AG10803 (cell line): ENCODE measurements at places on chromosomes 12 and 14.

DNA sequence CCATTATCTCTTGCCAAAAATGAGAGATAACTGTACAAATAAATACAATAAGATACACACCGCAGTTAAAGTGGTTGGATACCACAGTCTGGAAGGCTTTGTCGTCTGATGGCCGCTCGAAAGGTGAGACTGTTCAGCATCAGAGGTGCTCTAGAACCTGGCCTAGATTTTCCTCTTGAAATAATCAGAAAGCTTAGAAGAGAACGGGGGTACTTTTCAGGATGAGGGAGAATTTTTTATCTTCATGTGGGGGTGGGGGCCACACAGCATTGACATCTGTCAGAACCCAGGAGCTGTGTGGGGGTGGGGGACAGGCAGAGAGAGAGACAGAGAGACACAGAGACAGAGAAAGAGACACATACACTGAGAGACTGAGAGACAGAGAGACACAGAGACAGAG, 90.5 kb downstream of the GALNT9 start:
- DNase-seq: no peak

DNA sequence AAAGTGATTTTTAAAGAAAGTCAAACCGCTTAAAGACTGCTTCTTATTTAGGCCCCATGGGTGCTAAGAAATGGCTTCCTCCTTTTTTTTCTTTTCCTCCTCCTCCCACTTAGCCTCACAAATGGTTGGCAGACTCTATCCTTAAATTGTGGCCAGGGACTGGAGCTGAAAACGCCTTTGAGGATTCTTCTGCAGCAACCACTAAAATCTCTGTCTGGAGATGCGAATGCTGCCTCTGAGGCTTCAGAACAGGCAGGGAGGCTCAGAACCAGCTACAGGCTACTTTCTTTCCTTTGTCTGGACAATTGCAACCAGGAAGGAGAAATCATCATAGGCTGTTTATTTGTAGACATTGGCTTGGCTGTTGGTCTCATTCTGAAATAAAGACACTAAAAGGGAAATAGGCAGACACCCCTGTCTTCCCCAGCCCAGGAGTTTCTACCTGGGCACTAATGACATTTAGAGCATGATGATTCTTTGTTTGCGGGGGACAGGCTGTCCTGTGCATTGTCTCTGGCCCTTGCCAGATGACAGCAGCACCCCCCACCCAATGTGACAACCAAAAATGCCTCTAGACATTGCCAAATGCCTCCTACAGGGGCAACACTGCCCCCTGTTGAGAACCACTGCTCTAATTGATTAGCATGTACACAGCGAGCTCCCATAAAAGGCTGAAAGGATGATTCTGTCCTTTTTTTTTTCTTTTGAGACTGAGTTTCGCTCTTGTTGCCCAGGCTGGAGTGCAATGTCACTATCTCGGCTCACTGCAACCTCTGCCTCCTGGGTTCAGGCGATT, 50.3 kb downstream of the MAP1LC3B2 start:
- peak; percentile 28 for DNase-seq

DNA sequence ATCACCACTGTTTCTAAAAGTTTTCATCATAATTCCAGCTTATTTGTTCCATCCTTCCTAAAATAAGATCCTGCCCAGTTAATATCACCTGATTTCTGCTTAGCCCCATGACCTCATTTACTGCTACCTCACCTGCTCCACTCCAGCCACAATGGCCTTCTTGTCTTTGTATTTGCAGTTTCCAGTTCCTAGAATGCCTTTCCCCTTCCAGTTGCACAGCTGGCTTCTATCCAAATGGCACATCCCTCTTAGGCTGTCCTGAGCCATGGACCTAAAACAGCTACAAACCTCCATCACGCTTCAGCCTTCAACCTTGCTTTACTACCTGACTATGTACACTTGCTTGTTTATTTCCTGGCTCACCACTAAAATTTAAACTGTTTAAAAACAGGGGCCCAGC, 6.5 kb upstream of the LGMN start:
- DNase-seq: no peak

DNA sequence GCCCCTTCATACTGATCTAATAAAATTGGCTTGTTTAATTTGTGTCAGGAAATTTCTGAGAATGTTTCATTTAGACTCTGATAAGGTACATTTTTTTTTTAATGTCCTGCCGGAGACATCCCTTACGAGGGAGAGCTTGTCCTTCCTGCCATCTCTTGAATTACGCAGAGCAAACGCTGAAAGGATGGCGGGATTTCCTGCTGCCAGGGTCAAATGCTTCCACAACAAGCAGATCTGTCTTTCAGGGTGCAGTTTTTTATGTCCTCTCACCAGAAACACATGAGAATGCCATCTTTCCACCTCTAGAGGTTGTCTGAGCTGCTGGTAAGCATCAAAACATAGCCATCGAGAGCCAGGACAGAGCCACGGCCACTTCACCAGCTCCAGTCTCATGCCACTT, 126.8 kb upstream of the ARHGAP5 start:
- no peak for DNase-seq

- no peak for DNase-seq
These were observed 84.8 kb downstream of the FBXL14 start for GRCh38 chr12:1509413-1510052.

DNA sequence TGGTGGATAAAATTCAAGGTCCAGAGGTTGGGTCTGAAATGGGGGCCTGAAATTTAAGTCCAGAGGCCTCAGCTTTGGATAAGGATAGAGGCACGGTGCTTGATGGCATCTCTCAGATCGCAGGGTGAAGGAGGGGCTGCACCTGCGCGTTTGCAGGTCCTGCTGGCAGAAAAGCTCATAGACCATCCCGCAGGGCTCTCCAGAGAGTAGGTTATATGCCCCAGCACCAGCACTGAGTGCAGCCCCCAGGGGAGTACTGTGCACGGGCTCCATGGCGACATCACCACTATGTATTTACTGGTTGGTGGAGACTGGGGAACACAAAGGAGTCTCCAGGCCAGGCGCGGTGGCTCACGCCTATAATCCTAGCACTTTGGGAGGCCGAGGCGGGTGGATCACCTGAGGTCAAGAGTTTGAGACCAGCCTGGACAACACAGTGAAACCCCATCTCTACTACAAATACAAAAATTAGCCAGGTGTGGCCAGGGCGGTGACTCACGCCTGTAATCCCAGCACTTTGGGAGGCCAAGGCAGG, 4.3 kb upstream of the CD63 start:
- DNase-seq: no peak

DNA sequence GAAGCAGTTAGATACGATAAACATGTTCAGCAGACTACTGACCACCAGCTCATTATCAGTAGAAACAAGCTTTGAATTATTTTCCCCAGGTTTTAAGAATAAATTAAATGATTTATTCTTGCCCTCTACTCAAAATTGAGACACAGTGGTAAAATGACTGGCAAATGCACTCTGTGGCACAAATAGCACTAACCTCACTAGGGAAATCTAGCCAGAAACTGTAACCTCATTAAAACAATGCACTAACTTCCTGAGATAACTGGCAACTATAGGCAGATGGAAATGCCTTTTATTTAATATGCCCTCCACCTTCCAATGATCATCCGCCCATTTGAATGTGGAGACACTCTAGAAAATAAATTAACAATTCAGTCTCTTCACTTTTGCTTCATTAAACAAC, 33.2 kb downstream of the CPNE8 start:
- DNase-seq: no peak

DNA sequence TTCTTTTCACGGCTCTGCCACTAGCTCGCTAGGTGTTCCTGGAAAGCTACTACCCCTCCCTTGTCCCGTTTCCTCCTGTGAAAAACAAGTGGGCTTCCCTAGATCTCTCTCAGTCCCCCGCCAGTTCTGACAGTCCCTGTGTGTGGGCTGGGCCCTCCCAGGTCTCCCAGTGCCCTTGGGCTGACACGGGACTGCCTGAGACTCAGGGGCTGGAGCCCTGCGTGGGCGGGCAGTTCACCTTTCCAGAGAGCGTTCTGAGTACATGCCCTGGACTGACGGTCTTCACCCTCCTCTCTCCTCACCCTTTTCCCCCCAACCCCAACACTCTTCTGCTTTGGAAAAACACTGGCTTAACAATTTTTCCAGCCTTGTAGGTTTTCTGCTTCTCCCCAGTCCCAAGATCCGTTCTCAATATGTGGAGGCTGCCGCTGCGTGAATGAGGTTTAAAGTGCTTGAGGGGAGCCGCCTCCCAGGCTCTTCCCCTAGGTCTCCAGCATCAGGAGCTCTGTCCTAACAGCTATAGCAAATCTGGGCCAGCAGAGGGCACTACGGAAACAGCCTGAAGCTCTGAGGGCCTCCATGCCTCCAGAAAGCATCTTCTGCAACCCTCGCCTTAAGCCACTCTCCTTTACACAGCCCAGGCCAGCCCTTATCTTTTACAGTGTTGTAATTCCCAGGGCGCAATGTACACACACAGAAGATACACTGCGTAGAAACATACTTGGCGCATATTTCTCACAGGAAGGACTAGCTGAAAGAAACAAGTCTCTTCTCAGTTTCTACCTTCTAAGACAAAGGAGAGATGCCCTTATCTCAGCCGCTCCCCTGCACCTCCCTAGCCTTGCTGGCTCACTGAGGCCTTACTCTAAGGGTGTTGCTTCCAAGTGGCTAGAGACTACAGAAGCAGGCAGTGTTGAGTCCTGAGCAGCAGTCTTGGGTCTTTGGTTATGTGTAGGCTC, 10.4 kb upstream of the DCD start:
- DNase-seq: peak; percentile 15

GRCh38 chr14:103734081-103734888, 18.7 kb downstream of the ZFYVE21 start:
- DNase-seq: no peak

DNA sequence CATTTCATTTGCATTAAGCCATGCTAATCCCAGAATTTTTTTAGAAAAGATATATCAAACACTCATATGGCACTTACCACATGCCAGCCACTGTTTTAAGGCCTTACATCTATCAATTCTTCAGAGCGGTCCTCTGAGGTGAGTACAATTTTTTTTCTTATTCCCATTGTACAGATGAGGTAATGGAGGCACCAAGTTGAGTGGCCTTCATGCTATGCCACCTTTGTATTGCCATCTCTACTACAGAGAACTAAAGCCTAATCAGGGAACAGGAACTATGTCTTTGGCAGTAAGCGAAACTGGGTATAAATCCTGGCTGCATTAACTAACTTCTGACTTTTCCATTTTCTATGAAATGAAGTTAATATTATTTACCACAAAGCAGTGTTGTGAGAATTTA, 27.1 kb downstream of the SLC38A4 start:
- DNase-seq: no peak

DNA sequence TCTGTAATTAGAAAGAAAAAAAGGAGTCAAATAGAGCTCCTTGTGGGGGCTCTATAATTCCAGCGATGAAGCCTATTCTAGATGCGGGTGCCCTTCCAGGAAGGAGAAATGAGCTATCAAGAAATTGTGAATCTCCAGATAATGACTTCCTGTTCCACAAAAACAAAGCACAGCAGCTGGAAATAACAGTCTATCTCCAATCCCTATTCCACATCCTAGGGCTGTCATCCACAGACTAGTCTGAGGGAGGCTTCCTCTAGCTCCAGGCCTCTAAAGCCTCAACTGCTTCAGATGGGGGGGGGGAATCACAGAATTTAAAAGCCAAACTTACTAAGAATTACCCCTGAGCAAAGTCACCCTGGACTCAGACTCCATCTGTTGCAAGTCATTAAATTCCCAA, 77.4 kb upstream of the GTF2A1 start:
- DNase-seq: no peak

GRCh38 chr14:38721822-38722431, 381.1 kb downstream of the SEC23A start:
- DNase-seq: peak; percentile 48

DNA sequence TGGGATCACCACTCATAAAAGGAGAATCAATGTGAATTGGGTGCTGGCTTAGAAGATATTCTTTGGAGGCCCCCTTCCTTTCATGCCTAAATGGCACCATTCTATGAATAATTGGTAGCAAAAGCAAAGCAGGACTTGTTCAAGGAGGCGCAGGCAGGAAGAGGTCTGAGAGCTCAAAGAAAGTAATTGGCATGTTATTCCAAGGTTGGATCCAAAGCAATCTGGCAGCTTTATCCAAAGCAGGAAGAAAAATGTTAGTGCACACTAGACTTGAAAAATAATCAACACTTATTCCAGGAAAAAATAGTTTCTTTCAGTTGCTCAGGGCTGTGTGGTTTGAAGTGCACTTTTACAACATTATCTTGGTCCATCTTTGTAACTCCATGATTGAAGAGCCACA, 326.4 kb downstream of the NUAK1 start:
- no peak for DNase-seq

GRCh38 chr14:33249233-33249820, 310.6 kb downstream of the NPAS3 start:
- DNase-seq: no peak

DNA sequence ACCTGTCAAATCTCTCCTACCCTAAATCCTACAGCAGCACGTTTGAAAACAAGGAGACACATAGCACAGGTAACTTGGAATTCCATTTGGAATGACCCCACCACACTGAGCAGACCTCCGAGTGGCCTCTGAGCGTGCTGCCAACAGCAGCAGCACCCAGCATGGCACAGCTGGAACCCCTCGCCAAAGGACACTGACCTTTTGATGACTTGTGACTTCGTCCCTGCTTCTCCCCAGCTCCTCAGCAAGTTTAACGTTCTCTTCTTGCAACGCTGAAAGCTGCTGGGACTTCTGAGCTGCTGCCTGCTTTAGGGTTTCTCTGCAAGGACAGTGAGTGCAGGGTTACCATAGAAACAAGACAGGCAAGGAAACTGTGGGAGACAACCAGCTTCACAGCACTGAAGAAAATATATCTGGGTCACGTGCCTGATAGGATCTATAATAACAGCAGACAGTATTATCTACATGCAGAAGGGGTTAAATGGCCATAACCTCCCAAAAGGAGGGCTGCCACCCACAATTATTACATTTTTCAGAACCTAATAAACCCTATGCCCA, 43.3 kb upstream of the VPS33A start:
- no peak for DNase-seq

GRCh38 chr12:55019784-55020183, at the start of gene NEUROD4:
Gene NEUROD4, plus strand, starts transcription at chr12:55019974. Its CDS starts 6,466 bp downstream, at chr12:55026440.
- DNase-seq: peak; percentile 50
